ENCODE measurements at places on chromosomes 16 and 17.

DNA sequence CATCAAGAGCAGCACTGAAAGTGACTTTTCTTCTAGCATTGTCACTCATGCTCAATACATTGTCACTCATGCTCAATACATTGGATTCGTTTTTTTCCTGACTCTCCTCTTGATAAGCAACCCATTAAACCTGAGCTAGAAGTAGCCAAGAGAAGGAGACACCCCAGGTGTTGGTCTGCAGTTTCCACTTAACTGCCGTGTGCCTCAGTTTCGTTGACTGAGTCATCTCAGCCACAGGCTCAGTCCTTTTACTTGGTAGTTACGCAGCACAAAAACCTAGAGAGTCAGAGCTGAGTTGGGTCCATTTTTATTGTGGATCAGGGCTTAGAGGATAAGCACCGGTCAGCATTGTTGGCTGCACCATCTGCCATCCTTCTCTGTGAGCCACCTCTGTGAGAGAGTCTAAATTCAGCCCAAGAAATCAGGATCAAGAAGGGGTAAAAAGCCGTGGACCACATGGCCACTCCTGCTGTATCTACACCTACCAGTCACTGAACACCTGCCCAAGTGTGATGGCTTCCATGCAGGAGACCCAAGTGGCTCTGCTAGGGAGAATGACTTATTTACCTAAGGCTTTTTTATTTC is 11.3 kb downstream of the GINS2 start:
- DNase-seq, result no peak

GRCh38 chr17:1839516-1839915 is 9.7 kb downstream of the RPA1 start:
- DNase-seq, result no peak

DNA sequence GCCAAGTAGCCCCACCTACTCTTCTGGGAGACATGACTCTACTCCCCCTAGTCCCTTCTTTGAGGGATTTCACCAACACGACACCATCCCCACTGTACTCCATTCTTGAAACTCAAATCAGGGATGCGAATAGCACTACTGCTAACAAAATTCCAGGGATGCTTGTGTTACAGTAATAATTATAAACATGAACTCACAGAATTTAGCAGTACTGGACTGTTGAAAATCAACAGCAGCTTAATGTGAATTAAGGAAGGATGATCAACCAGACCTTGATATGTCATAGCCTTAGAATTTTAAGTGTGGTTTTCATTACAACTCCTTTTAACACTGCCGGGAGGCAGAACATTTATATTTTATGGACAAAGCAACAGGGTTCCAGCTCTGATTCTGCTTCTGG is 37.9 kb downstream of the AMFR start:
- no peak for DNase-seq

GRCh38 chr16:58026139-58026704 is 668 bp downstream of the MMP15 start:
- no peak for DNase-seq

DNA sequence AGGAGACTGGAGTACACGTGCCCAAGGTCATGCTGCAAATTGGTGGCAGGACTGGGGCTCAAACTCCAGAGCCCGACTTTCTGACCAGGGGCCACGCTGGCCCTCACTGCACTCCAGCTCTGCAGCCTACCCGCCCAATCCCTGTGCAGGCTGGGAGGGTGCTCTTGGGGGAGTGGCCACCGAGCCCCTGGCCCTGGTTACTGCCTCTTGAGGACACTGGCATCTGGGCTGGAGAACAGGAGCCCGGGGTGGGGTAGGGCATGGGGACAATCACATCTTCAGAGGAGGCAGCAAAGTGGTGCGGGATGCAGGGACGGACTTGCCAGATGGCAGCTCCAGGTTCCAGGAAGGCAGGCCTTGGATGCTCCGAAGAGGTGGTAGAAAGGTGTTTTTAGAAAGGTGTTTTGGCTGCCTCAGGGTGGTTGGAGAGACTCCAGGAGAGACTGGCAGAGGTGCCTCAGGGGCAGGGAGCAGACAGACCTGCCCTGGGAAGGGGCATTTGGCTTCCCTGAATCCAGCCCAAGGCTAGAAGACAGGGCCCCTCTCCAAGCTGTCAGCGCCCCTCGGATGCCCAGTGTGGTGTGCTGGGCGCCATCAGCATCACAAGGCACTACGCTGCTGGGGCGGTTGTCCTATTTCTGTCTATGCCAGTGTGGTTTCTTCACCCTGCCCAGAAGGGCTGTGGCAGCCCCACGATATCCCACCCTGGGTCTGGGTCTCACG is 220.6 kb downstream of the NTN1 start:
- no peak for DNase-seq

Data from stimulated activated CD8-positive, alpha-beta memory T cell treated with anti-CD3 and anti-CD28 coated beads, Interleukin-15, amount 100 ng/mL, for 24 hours (primary cell).